ENCODE measurements at places on chromosomes 5 and 9.

DNA sequence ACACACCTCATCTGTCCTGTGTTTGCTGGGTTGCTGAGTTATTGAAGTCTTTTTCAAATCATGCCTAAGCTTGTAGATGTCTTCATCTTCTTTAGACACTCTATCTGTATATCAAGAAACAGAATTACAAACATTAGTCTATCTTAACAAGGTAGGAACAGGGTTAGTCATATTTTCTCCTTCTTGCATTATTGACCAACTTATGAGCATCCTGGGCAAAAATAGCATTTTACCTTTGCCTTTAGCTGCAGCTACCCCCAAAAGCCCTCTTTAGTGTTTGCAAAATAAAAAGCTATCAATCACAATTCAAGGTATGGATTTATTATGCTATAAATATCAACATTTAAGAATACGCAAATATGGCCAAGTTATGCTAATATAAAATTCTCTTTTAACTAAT, 3.4 kb downstream of the PLK2 start:
- DNase-seq = peak; percentile 54

- no peak for DNase-seq
Measured at GRCh38 chr5:160458806-160459800, 37.4 kb downstream of the PTTG1 start.

GRCh38 chr5:170791325-170791954, 7.9 kb downstream of the GABRP start:
- no peak for DNase-seq

DNA sequence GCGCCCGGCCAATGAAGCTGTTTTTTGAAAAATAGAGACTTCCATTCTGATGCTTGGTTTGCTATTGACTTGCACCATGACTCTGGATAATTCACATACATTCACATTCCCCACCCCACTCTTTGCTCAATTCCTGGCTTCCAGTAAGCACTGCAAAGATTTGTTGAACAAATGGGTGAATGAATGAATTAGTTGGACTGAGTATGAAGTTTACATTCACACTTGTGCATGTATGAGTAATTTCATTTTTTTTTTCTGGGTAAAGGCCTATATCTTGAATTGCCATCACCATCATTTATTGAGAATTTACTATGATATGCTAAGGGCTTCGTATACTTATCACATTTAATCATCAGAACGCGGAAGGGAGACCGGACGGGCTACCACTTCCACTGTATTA, 13.8 kb upstream of the CCDC69 start:
- no peak for DNase-seq

DNA sequence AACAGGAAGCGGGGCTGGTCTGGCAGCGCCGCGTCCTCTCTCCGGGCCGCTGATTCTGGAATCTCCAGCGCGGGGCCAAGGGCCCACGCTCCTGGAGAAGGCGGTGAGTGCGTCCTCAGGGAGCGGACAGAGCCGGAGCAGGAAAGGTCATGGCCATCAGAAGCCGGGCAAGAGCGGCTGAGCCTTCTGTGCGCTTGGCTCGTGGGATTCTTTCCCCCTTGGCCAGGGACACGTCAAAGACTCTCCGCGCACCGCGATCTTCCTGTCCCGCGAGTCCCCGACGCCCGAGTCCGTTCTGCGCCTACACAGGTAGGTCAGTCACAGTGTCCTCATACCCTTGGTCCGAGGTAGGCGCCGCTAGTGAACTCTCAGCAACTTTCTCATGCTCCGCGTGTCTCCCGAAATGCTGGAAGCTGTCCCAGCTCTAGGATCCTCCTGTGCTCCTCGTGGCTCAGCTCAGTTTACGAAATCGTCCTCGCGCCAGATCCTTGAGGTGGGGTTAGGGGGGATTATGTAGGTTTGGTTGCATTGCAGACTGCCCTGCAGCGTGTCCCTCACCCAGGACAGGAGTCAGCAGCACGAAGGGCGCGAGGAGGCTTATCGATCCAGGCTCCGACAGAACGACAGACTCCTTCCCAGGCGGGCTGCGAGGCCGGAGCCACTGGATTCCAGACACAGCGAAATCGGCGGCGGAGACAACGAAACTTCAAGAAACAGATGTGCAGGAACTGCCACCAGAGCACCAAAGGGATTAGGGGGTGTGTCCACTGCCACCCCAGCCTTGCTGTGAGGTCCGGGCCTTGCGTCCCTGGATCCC, 8.7 kb downstream of the LHX6 start:
- DNase-seq = no peak

- no peak for DNase-seq
Measured at GRCh38 chr5:124581738-124582560, 164.5 kb downstream of the ZNF608 start.

Data from keratinocyte (primary cell).